ENCODE measurements at places on chromosomes 3 and 15. TPM values are rescaled to one million over a fixed set of nuclear protein-coding genes. Genes with fewer than 3 reads are reported as not detected.

GRCh38 chr3:177642804-177643125, 445.5 kb upstream of the TBL1XR1 start:
- DNase-seq, result no peak

The FAIM gene
- 2.2 TPM for total RNA-seq

DNA sequence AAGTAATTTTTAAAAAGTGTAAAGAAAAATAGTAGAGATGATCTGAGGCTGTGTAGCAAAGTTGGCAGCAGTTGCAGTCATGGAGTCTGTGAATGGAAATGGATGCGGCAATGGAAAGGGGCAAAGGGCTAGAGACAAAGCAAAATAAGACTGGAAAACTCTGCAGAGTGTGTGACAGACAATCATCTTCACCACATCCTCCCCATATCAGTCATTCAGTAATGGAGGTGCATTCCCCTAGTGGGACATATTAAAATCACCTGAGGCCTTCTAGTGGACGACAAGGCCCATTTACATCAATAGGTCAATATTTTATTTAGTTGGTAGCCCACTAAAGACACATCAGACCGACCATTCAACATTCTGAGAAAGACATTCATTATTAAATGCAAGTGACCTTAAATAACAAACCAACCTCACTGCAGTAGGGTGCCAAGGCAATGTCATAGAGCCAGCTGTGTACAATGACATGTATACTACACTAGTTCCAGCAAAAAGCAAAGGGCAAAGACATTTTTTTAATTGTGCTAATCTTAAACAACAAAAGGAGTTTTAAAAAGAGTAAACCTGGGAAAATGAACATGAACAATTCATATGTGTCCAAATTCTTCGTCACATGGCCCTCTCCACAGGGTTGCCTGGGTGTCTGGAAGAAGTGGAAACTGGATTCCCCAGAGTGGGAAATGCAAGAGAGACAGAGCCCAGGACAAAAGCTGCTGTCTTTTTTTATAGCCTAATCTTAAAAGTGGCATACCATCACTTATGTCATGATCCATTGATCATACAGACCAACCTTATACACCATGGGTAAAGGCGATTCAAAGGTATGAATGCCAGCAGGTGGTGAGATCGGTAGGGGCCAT, 15.6 kb upstream of the RAP2B start:
- no peak for DNase-seq

- no peak for DNase-seq
Measured at GRCh38 chr3:123281406-123281805, 79.7 kb downstream of the SEC22A start.

The LOXL1 gene
- total RNA-seq, result 5.1 TPM

The CILP gene
- total RNA-seq, result 5.6 TPM

- peak; percentile 45 for DNase-seq
Measured at GRCh38 chr3:127790882-127791183, 31.5 kb downstream of the MGLL start.

- DNase-seq, result peak; percentile 25
Measured at GRCh38 chr3:55481744-55482495, 5.2 kb downstream of the WNT5A start.

The SOX14 gene
- total RNA-seq, result not detected

DNA sequence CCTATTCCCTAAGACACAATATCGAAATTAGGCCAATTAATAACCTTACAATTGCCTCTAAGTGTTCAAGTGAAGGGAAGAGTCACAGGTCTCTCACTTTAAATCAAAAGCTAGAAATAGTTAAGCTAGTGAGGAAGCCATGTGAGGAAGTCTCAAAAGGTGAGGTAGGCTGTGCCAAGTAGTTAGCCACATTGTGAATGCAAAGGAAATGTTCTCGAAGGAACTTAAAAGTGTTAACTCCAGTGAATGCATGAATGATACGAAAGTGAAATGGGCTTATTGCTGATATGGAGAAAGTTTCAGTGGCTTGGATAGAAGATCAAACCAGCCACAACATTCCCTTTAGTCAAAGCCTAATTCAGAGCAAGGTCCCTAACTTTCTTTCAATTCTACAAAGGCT, 59.1 kb downstream of the KLF13 start:
- no peak for DNase-seq

The SYNPR gene
- not detected for total RNA-seq

- no peak for DNase-seq
Measured at GRCh38 chr3:21508246-21508645, 242.8 kb downstream of the ZNF385D start.

GRCh38 chr15:69490356-69491037, 37.9 kb downstream of the RPLP1 start:
- DNase-seq, result no peak

GRCh38 chr15:79680720-79681119, 216.1 kb downstream of the MTHFS start:
- DNase-seq, result no peak

- DNase-seq, result no peak
Measured at GRCh38 chr3:38579551-38580449, 69.7 kb downstream of the SCN5A start.

The PLCH1 gene
- total RNA-seq, result not detected

The FBXW12 gene
- not detected for total RNA-seq

DNA sequence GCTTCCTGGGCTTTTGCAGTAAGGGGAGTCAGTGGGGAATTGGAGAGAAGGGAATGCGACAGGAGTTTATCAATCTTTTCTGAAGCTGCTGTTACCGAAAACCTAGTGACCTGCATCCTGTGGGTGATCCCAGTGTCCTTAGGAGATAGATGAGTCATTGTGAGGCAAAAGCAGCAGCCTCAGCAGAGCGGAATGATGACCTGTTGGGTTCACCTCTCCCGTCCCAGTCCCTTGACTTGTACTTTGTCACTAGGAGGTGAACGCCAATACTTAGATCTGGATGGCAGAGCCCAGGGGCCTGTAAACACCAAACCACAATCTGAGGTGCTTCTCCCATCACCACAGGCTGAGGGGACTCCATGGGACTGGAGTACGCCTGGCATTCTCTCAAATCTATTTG, 17.9 kb downstream of the CDAN1 start:
- no peak for DNase-seq

Data from psoas muscle (tissue), 8 donors.